ENCODE measurements at places on chromosomes 2 and 18. TPM values are rescaled to one million over a fixed set of nuclear protein-coding genes. Genes with fewer than 3 reads are reported as not detected.
A peak's percentile ranks its signal among the peaks of the same experiment; 100 is the strongest.

DNA sequence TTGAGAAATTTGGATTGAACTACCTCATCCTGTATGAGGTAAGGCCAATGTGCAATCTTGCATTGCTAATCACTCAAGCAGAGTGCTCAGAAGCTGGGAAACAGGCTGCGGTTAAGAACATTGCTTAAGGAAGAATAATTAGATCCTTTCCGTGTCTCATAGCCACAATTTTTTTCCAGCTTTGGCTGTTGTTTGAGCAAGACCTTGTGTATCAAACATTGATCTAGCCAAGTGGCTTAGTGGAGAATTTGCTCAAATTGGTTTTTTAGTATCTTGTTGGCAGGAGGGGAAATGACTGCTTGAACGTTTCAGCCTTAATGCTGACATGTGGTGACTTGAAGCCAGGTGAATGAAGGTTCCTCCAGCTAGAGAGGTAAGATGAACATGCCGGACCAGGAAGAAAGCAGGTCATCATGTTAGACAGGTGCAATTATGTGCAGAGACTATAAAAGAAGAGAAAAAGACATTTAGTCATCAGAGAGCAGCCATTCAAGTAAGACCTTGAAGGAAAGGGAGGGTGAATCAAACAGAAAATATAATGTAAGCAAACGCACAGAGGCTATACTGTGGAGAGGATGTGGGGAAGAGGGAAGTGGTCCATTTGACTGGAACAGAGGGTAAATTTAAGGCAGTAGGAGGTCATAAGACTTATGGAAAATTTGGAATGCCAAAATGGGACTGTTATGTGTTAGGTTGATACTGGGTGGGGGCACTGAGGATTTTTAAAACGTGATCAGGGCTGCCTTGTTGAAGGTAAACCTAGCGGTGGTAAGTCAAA, 98.9 kb upstream of the CYP1B1 start:
- DNase-seq = peak; percentile 52

GRCh38 chr2:10341193-10341592, 38.5 kb downstream of the HPCAL1 start:
- no peak for DNase-seq

DNA sequence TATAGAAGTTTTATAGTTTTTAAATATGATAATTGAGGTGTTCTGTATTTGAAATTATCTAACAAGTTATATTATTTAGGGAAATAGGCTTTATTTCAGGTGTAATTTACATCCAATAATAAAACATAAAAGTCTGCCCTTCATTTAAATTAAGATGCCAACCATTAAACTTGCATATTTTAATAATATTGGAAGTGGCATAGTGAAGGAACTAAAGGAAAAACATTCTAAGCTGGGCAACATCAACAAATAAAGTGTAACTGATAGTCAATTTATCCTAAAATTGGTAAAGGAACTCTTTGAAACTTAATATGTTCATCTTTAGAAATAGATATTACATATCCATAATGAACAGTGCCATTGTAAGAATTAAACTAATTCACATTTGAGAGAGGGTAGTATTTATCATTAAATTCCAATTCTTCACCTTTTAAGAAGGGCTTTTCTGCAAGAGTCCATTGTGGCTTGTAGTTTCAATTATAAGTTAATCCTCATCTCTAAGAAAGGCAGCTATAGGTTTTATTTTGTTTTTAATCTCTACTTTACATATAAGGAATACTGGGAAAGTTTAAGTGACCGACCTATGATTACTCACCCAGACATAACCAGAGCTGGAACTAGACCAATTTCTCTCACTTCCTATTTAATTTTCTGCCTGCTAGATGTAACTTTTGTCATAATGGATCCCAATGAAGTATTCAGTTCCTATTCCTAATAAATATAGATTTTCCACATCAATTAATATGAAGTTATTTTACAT, 401.6 kb downstream of the XIRP2 start:
- peak; percentile 82 for DNase-seq

- no peak for DNase-seq
Measured at GRCh38 chr2:3268705-3269029, 109.0 kb downstream of the EIPR1 start.

The BOLL gene
- total RNA-seq = not detected

Data from HT1080 (cell line).